ENCODE measurements at places on chromosomes 16 and 17.
A peak's percentile ranks its signal among the peaks of the same experiment; 100 is the strongest.

GRCh38 chr17:60165971-60166370 lies 16.2 kb downstream of the CA4 start:
- DNase-seq: no peak

DNA sequence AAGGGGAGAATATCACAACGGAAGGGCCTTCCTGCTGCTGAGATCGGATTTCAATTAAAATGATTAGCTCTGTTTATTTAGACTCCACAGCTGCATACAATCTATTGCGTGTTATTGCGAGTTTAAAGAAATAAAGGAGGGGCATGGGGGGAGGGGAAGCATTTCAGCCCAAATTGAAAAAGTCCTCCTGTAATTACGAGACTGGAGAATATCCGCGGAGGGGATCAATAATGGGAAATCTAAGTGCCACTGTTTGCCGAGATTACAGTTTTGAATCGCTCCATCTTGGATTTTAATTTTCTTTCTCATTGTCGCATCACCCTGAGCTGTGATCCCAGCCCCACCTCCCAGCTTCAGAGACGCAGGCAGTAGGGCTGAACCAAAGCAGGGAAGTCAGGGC lies 15.7 kb upstream of the RPL38 start:
- DNase-seq: peak; percentile 53

- DNase-seq: no peak
Measured at GRCh38 chr16:2420035-2420434, 9.2 kb upstream of the CCNF start.

GRCh38 chr17:8121407-8121680 lies 2.6 kb downstream of the HES7 start:
- no peak for DNase-seq

DNA sequence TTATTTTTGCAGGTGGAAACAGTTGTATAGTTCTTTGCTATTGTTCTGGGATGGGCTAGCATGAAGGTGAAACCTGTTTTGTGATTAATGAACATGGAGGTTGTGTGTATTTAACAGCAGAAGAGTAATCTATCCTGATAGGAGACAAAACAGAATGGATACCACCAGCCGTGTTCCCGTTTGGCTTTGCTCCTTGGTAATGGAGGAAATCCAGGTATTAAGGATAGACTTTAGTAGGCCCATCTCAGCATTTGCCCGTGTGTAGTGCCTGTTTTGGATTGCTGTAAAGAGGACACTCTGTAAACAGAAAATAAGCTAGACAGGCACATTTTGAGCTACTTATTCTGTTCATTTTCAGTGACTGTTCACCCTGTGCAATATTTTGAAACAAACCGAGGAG lies 215.1 kb downstream of the RBFOX1 start:
- peak; percentile 10 for DNase-seq
